ENCODE measurements at places on chromosomes 3 and 15.

- DNase-seq, result no peak
Observed at GRCh38 chr15:29998033-29998432, 84.7 kb upstream of the GOLGA8J start.

- no peak for DNase-seq
Observed at GRCh38 chr3:61155701-61156292, 95.5 kb downstream of the FHIT start.

- DNase-seq, result no peak
Observed at GRCh38 chr3:42728668-42729364, 26.2 kb upstream of the HHATL start.

DNA sequence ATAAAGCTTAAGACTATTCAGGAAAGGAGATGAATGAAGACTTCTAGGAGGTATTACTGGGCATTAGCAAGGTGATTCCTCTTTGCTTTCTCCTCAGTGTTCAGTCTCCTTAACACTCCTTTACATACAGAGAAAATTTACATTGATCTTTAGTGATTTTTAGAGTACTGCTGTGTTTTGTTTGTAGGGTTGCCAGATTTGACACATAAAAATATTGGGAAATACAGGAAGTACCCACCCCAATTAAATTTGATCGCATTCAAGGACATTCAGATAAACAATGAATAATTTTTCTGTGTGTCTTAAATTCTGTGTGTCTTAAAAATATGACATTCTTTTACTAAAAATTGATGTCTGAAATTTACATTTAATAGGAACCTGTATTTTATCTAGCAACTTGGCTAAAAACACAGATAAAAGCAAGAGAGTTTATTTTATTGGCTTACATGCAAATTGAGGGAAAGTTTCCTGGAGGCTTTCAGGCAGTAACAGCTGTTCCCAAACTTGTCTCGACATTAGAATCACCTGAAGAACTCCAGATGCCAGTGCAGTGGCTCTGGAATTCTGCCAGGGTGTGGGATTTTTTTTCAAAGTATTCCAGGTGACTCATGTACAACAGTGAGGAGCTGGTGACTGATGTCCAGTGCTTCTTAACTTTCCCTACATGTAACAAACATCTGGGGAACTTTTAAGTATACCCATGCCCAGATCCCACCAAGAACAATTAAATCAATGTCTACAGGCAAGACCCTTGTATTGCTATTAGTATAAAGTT lies 23.4 kb upstream of the PLOD2 start:
- no peak for DNase-seq

DNA sequence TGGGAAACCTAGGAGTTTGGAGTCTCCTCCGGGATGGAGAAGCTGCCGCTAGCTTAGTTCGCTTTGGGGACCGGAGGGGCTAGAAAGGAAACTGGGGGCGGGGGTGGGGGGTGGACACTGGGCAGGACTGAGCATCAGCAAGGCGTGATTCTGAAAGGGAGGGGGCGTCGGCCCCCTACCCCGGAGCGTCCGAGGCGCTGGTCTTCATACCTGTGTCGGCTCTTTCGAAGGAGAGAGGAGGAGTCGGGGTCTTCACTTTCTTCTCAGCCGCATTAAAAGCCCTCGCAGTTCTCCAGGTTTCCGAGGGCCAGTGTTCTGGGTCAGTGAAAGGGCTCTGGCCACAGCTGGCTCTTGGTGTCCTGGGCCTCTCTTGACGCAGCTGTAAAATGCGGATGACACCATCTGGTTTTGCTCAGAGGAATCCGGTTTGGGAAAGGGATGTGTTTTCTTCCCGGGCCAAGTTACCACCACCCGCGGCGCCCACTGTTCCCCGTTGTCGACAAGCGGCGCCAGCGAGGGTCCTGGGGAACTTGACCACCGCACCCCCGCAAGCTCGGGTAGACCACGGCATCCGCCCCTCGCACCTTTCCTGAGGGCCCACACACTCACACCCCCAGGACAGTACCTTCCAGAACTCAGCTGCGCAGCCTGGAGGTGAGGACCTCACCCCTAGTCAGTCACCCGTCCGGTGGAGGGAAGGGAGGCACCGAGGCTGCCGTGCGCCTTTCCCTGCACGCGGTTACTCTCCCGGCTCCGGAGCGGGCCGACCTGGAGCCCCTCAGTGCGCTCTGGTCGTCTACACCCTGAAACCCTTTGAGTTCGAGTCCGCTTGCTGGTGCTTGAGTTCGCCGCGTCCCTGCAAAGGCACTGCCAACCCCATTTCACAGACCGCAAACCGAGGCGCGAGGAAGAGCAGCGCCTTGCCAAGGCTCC lies 660 bp downstream of the CCK start:
- no peak for DNase-seq

DNA sequence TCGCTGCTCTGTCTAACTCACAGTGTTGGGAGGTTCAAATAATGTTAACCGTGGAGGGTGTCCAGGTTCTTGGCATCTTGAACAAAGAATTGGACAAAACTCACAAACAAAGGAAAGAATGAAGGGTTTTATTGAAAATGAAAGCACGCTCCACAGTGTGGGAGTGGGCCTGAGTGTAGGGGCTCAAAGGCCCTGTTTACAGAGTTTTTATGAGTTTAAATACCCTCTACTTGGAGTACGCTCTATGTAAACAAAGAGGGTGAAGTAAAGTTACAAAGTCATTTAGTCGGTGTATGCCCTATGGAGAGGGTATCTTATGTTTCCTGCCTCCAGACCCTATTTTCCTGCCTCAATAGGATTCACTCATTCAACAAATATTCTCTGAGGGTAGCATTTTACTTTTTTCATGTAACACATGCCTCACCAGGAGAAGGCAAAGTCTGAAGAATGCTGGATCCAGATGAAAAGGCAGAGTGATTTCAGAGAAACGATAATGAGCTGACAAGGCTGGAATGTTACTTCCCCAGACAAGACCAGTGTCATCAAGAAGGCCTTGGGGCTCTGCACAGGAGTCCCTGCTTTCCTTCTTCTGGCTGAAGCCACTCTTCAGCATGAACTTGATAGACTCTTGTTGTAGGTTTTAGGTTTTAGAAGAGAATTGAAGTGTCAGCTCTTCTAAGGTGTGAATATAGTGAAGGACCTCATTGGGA lies 163.6 kb downstream of the FAM43A start:
- DNase-seq, result no peak

GRCh38 chr3:9327578-9327977 lies 35.3 kb upstream of the THUMPD3 start:
- no peak for DNase-seq

GRCh38 chr3:130935761-130936492 lies 42.0 kb downstream of the ATP2C1 start:
- no peak for DNase-seq

DNA sequence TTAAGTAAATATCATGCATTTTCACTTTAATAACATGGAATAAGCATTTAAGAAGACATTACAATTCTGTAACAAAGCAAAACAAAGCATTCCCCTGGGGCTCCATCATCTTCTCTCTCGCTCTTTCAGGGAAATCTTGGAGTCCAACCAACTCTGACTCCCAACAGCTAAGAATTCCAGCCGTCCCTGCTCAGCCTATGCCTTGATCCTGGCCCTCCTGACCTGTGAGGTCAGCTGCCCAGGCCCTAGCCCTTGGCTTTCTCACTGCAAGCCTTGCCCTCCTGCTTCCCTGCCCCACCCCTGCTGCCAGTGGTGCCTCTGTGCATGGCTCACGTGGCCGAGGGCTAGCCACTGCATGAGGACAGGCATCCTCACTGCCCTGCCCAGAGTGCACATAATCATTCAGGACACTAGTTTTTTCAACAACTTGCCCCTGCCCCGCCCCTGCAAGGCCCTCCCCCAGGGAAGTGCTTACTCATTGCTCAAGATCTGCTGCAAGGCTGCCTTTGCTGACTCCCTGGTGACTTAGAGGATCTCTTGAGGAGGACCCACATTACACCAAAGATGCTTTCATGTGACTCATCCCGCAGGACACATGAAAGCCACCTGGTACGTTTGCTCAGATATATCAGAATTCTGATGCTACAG lies 37.6 kb downstream of the MTMR10 start:
- peak; percentile 79 for DNase-seq

DNA sequence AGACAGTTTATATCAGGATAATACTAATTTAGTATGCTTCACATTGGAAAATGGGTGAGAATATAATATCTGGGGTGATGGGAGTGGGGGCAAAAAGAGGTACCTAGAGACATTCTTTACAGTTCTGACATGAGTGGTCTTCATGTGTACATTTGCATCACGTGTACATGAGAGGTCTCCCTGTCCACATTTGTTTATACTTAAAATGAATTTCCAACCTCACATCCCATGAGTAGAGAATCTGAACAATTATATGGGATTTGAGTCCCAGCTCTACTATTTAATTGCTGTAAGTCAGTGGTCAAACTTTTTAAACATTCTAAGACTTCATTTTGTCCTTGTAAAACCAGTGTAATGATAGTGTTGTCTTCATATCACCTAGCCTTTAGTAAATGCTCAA lies 408.4 kb downstream of the NAALADL2 start:
- DNase-seq, result no peak

DNA sequence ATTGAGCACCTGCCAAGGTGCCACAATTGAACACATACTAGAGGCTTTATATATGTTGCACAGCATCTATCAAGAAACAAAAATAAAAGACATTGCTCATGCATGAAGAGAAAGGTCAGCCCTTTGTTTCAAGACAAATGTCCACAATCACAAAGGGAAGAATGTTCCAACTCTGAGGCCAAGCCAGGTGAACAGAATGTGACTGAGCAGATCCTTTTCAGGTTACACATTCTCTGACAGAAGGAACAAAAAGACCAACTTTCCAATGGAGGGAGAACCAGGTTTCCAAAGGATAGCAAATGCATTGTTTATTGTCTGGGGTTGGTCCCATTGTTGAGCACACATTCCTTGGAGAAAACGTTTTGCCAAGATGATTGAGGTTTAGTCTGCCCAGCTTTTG lies 50.2 kb upstream of the FAM174B start:
- DNase-seq, result no peak

GRCh38 chr3:109081746-109082510 lies 36.0 kb downstream of the MORC1 start:
- DNase-seq, result no peak

- no peak for DNase-seq
Observed at GRCh38 chr3:159627229-159627628, 361.4 kb upstream of the IL12A start.

- no peak for DNase-seq
Observed at GRCh38 chr15:93716615-93717231, 514.6 kb upstream of the MCTP2 start.

- no peak for DNase-seq
Observed at GRCh38 chr15:36635681-36636080, 56.3 kb downstream of the CDIN1 start.

- no peak for DNase-seq
Observed at GRCh38 chr15:35838424-35839111, 292.6 kb upstream of the DPH6 start.

- DNase-seq, result no peak
Observed at GRCh38 chr3:139710212-139710611, 32.4 kb upstream of the NMNAT3 start.

DNA sequence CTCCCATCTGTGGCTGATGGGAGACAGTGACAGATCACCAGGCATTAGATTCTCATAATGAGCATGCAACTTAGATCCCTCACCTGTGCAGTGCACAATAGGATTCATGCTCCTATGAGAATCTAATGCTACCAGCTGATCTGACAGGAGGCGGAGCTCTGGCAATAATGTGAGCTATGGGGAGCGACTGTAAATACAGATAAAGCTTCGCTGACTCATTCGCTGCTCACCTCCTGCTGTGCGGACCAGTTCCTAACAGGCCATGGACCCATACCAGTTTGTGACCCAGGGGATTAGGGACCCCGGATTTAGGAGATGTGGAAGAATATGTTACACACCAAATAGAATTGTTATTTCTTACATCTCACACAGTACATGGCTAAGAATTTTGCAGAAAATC lies 6.7 kb downstream of the ARGFX start:
- DNase-seq, result no peak

DNA sequence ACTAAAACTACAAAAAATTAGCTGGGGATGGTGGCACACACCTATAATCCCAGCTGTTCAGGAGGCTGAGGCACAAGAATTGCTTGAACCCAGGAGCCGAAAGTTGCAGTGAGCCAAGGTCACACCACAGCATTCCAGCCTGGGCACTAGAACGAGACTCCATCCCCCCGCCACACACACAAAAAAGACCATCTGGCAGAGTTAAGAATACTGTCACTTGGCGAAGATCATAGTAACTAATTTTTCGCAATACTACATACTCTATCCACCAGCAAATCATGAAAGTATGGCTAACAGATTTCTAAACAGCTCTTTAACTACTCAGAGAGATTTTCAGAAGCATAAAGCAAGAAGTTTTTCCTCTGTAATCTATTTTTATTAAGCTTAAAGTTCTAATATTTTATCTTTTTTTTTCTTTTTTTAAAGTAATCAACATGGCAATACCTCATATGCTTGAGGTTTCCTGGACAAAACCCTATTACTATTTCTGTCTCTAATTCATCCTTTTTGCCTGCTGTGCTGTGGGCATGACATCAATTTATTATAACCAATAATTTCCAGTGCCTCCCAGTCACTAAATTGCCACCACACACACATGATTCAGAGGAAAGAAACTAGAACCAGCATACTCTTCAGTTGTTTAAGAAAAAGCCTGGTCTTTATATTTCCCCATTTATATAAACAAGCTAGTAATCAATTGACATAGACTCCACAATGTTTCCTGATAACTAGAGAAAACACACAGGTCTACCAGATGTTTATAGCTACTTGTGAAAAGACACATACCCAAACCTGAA lies 46.9 kb downstream of the CHSY1 start:
- no peak for DNase-seq

GRCh38 chr3:101964861-101965260 lies 115.5 kb downstream of the NFKBIZ start:
- DNase-seq, result no peak

GRCh38 chr3:46931631-46932331 lies 44.8 kb downstream of the CCDC12 start:
- peak; percentile 77 for DNase-seq

DNA sequence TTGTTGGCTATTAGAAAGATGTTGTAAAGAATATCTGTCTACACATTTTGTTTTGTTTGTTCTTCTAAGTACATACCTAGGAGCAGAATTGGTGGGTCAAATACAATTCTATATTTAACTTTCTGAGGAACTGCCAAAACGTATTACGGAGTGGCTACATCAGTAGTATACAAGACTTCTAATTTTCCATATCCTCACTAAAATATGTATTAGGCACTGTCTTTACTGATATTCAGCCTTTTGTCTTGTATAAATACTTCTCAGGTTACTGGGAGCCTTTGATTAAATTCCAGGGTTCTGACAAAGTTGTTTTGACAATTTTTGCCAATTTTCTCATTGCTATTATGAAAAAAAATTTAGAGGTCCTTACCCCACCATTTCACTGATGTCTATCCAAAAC lies 146.7 kb downstream of the NR2E3 start:
- no peak for DNase-seq

Measured in psoas muscle (tissue), 8 donors.